ENCODE measurements at places on chromosomes 2 and 18. TPM values are rescaled to one million over a fixed set of nuclear protein-coding genes. Genes with fewer than 3 reads are reported as not detected.

VIT gene
- total RNA-seq, result 12.3 TPM

DUSP19 gene
- total RNA-seq, result 15.3 TPM

MRO gene
- 2.6 TPM for total RNA-seq

GULP1 gene
- total RNA-seq, result 7.5 TPM

RAB6D gene
- total RNA-seq, result not detected

ACKR3 gene
- total RNA-seq, result 60.5 TPM
